ENCODE measurements at places on chromosomes 3 and 15.

DNA sequence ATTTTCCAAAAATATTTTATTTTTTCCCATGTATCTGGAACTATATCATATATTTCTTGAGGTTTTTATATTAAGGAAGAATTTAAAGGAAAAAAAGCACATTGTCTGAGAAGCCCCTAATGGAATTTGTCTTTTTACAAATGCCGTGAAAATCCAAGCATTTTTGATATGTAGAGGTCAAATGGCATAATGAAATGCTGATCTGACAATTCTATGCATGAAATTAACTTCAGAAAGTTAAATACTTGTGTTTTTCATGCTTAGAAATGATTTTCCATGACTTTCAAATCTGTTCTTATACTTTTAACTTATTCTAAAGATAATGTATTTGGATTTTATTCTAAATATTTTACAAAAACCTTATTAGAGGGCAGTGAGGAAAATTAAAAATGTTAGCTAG is 119.2 kb downstream of the NR1I2 start:
- DNase-seq: no peak

DNA sequence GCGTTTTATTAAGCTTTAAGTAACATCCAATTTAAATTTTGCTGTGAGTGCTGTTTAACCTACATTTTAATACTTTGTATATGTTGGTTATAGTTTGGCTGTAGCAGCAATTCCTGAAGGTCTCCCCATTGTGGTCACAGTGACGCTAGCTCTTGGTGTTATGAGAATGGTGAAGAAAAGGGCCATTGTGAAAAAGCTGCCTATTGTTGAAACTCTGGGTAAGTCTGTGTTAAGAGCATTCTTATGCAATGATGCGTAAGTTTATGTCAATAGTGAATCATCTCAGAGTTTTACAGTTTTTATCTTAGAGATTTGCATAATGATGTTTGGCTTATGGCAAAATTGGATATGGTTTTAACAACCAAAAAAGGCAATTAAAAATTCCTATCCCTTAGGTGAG is 62.7 kb downstream of the ASTE1 start:
- DNase-seq: no peak

DNA sequence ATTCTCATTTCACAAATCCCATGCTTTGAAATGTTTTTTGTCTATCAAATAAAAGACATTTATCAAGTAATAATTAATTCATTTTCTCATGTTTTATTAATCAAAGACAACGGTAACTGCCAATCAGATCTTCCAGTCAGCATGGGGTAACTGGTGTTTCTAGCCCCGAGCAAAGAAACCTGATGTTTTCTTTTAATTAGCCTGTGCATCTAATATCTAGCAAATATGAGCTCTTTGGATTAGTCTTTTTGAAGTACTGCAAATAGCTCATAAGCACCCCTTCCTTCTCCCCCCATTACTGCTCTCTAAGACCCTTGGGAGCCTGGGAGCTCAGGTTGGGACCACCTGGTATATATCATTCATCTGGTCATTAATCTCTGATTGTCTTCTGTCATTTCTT is 43.1 kb upstream of the SRGAP3 start:
- DNase-seq: no peak

- DNase-seq: no peak
These were observed 1082.2 kb downstream of the NAALADL2 start for GRCh38 chr3:175941352-175941751.

GRCh38 chr3:72756900-72757299 is 91.3 kb downstream of the SHQ1 start:
- DNase-seq: peak; percentile 58

DNA sequence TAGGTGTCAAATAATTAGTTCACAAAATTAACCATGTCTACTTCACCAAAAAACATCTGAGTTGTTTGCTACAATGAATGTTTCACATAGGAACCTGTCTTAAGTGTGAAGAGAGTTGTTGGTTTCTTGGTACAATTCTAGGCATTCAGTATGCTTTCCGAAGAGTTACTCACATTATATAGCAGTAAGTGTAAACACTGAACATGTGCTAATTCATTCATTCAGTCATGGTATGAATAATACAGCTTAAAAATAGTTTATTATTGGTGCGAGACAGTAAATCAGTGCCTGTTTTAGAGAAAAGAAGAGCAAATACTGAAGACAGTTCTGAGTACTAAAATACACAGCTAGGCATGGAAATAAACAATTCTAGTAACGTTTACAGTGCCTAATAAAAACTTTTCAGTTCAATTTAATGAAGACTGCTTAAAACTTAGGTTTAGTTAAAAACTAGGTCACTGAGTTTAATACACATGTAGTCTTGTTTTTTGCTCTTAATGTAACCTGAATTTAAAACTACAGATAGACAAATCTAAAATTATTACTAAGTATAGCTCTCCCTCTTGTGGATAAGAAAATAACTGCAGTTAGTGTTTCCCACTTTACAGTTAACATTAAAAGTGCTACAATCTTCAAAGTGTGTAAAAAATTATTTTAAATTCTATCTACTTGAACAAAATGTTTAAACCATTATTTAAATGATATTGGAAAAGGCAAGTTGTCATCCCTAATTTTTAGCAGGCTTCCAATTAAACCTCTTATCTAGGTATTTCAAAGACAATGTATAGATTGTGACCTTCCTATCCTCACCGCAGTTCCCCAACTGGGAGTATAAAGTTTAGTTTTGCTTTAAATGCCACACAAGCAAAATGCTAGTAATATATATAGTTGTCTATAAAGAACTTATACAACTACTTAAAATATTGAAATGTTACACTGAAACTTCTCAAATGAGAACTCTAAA is 20.1 kb upstream of the ZCWPW2 start:
- peak; percentile 66 for DNase-seq

DNA sequence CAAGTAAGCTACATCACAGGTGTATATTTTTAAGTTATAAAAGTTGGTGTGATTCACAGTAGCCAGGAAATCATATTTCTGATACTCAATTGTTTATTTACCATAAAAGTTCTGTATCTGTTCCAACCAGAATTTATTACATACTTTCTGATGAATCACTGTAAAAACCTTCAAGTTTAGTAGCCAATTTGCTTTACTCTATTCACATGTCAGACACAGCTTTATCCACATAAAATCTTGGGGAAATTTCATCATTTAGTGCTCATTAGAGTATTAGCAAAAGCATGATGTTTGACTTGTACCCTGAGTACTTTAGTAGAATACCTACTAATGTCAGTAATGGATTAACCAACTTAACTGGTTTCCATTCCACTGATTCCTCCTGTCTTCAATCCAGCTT is 249.8 kb downstream of the POLQ start:
- no peak for DNase-seq

- DNase-seq: no peak
These were observed 70.2 kb upstream of the CORO2B start for GRCh38 chr15:68508485-68509189.

DNA sequence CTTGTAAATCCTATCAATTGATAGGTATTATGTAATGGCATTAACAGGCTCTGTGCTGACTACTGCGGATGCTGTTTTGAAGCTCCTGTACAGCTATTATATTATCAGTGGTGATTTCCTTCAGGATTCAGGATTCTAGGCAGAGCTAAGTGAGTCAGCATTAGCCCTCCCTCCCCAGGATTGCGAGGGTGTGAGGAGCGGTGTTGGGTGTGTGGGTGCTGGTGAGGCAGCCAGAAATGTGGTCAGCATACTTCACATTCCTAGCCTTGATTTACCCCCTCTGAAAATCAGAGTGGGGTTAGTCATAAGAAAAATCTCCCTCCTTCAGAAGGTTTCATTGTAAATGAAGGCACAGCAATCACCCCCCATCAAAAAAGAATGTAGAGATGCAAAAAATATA is 72.5 kb downstream of the SNTN start:
- no peak for DNase-seq

DNA sequence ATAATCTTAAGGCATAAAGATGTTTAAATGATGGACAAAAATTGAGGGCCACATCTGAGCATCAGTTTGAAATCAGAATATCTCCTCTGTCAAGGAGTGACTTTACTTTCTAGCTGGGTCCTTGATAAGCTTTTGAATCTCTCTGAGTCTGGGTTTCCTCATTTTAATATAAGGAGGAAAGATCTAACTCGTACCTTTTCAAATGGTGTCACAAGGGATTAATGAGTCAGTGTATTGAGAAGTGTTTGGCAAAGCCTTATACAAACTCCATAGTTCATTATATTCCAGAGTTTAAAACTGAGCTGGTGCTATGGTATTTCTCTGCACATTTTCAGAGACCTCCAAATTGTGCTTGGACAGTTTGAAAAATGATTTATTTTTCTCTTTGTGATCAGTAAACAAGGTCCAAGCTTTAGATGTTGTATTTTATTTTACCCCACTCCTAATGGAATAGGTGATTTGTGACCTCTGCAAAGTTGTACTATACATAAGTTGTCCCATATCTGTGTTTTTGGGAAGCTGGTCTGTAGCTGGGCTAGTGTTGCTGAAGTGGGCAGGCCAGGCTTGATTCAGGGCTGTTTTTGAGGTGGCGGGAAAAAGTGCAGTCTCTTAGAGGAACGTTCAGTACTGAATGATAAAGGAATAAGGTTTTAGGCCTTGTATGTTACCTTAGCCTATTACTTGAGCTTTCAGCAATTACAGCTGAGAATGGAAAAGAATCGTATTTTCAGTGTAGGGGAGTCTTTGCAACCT is 5.6 kb downstream of the FNDC3B start:
- no peak for DNase-seq

- DNase-seq: peak; percentile 2
These were observed 31.3 kb downstream of the CD200 start for GRCh38 chr3:112364291-112364690.

- no peak for DNase-seq
These were observed 20.9 kb downstream of the FBLN2 start for GRCh38 chr3:13569641-13570390.

DNA sequence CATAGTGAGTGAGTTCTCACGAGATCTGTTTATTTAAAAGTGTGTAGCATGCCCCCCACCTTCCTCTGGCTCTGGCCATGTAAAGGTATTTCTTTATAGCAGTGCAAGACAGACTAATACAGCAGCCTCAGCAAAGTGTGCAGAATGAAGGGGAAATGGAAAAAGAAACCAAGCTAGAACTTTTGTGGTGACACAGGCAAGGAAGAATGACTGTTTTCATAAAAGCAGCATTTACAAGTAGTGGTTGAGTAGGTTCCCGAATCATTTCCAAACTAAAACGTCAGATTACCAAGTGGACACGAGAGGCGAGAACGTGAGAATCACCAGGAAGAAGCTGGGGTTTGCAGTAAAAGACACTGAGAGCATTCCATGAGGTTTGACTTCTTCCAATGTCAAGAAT is 100.2 kb upstream of the AKAP13 start:
- DNase-seq: no peak

- DNase-seq: no peak
These were observed 196.9 kb downstream of the CLSTN2 start for GRCh38 chr3:140131895-140132294.

- no peak for DNase-seq
These were observed 396.1 kb upstream of the ROBO2 start for GRCh38 chr3:76643623-76644304.

- DNase-seq: no peak
These were observed 82.3 kb downstream of the IQSEC1 start for GRCh38 chr3:12990781-12991480.

- DNase-seq: no peak
These were observed 12.7 kb downstream of the LYSMD4 start for GRCh38 chr15:99720533-99720932.

GRCh38 chr15:100986158-100986896 is 67.2 kb downstream of the LRRK1 start:
- DNase-seq: no peak

GRCh38 chr15:57090496-57090859 is 172.0 kb downstream of the TCF12 start:
- DNase-seq: no peak

DNA sequence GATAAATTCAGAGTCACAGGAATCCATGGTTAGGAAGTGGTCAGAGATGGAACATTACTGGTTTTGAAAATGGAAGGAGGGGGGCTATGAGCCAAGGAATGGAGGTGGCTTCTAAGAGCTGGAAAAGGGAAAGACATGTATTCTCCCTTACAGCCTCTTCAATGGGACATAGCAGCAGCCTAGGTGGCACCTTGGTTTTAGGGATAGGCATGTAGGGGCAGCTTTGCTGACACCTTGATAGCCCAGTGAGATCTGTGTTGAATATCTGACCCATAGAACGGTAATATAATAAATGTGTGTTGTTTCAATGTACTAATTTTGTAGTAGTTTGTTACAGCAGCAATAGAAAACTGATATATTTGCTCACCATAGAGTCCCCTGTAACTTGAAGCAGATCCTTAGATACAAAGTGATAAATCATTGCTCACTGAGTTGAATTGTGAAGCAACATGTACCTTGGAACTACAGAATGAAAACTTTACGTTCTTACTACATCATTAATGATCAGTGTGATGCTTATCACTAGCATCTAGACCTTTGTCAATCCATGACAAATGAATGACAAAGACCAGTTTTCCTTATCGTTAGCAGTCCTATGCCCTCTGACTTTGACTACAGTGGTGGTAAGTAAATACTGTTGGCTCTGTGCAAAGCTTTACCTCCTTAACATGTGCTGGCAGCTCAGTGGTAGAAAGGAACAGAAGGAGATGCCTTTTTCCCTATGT is 53.8 kb downstream of the TMEM45A start:
- DNase-seq: no peak

- no peak for DNase-seq
These were observed 30.5 kb downstream of the LRRK1 start for GRCh38 chr15:100949691-100950090.

DNA sequence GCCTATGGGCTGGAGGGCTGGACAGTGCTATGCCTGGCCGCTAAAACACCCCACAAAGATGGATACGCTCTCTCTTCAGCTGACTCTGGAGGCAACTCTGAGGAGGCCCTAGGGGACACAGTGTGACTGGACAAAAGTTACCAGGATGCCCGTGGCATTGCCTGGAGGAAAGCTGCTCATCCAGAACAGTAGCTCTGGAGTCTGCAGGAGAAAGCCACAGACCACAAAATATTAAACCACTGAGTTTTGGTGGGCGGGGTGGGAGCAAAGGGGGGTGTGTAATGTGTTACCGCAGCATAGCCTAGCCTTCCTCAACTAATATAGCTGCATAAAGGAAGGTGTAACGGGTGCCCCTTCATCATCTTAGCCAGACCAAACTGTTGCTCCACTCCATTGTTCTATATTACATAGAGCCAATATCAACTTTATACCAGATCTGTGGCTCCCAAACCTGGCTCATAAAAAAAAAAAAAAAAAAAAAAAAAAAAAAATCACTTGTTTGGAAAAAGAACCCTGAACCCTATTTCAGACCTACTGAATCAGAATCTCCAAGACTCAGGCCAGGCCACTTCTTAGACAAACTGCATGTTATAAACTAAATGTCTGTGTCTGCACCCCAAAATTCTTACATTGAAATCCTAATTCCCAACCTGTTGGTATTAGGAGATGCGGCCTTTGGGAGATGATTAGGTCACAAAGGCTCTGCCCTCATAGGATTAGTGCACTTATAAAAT is 132.6 kb downstream of the TNIK start:
- no peak for DNase-seq

GRCh38 chr15:76073554-76073953 is 13.8 kb downstream of the TMEM266 start:
- no peak for DNase-seq

- no peak for DNase-seq
These were observed 37.3 kb downstream of the CYFIP1 start for GRCh38 chr15:22942877-22943276.

Data from CD4-positive, alpha-beta T cell treated with Interleukin-2 at 100 ng/mL for 4 hours (primary cell).